Mononuclear cell (primary cell): ENCODE measurements at places on chromosomes 6 and 20. TPM values are rescaled to one million over a fixed set of nuclear protein-coding genes. Genes with fewer than 3 reads are reported as not detected.

The FITM2 gene
- 1.6 TPM for total RNA-seq

The HLA-DOB gene
- 6.6 TPM for total RNA-seq

The EPB41L1 gene
- total RNA-seq, result 0.21 TPM

The POM121L2 gene
- total RNA-seq, result not detected

The SLC17A1 gene
- total RNA-seq, result not detected

The PERP gene
- 0.73 TPM for total RNA-seq

The SMOC2 gene
- total RNA-seq, result not detected

The KIF25 gene
- total RNA-seq, result not detected

The LST1 gene
- total RNA-seq, result 200 TPM

The RAD21L1 gene
- 0.10 TPM for total RNA-seq

The UTRN gene
- 318 TPM for total RNA-seq

The MUCL3 gene
- total RNA-seq, result not detected

The C6orf118 gene
- not detected for total RNA-seq

The MYT1 gene
- not detected for total RNA-seq

The LCA5 gene
- 0.42 TPM for total RNA-seq

The CST2 gene
- total RNA-seq, result not detected

The TTK gene
- 0.52 TPM for total RNA-seq

The DEFB132 gene
- total RNA-seq, result not detected

The TMEM239 gene
- total RNA-seq, result not detected

The ANKRD66 gene
- not detected for total RNA-seq

The SLC35F1 gene
- not detected for total RNA-seq

The CST1 gene
- not detected for total RNA-seq

The HLA-DMB gene
- 67.8 TPM for total RNA-seq

The SLC17A2 gene
- not detected for total RNA-seq

The TMC2 gene
- not detected for total RNA-seq

The PACSIN1 gene
- 0.42 TPM for total RNA-seq

The HMGCLL1 gene
- total RNA-seq, result not detected

The HLA-DRA gene
- 1,165 TPM for total RNA-seq

The C20orf141 gene
- total RNA-seq, result not detected

The DEFB124 gene
- total RNA-seq, result not detected

The FAXC gene
- not detected for total RNA-seq

The TUBB2B gene
- total RNA-seq, result 0.84 TPM

The TNF gene
- 230 TPM for total RNA-seq

The PCNA gene
- 18.7 TPM for total RNA-seq
